Activated T-helper 1 cell treated with anti-CD3 and anti-CD28 coated beads, Interleukin-2, amount 50 U/mL, for 16 hours (primary cell): ENCODE measurements at places on chromosomes 4 and X.

DNA sequence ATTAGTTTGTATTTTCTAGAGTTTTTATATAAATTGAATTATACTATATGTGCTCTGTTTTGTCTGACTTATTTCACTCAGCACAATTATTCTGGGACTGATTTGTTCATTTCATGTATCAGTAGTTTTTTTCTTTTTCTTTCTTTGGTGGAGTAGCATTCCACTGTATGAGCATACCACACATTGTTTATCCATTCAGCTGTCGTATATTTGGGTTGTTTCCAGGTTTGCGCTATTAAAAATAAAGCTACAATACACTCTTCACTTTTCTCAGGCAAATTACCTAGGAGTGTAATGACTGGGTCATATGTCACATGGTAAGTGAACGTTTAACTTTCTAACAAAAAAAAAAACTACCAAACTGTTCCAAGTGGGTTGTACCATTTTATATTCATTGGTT is 9.6 kb upstream of the OTUD4 start:
- DNase-seq = no peak

GRCh38 chr4:6470502-6471306 is 1.7 kb downstream of the PPP2R2C start:
- DNase-seq = no peak

DNA sequence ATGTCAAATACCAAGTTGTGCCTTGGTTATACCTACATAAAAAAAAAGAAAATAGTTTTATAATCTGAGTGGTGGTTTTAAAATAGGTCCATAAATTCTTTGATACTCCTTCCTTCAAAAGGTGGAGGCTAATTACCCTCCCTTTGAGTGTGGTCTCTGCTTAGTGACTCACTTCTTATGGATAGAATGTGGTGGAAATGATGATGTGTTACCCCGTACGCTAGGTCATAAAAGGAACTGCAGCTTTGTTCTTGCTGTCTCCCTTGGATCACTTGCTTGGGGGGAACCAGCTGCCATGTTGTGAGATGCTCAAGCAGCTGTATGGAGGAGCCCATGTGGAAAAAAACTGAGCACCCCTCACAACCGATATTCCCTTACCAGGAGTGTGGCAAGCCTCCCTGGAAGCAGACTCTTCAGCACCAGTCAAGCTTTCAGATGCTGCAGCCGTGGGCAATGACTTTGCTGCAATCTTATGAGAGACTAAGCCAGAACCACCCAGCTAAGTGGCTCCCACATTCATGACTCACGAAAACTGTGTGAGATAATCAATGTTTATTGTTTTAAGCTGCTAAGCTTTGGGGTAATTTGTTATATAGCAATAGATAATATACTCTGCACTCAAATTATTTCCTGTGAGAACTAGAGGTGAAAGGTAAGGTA is 195.0 kb upstream of the GATB start:
- no peak for DNase-seq

DNA sequence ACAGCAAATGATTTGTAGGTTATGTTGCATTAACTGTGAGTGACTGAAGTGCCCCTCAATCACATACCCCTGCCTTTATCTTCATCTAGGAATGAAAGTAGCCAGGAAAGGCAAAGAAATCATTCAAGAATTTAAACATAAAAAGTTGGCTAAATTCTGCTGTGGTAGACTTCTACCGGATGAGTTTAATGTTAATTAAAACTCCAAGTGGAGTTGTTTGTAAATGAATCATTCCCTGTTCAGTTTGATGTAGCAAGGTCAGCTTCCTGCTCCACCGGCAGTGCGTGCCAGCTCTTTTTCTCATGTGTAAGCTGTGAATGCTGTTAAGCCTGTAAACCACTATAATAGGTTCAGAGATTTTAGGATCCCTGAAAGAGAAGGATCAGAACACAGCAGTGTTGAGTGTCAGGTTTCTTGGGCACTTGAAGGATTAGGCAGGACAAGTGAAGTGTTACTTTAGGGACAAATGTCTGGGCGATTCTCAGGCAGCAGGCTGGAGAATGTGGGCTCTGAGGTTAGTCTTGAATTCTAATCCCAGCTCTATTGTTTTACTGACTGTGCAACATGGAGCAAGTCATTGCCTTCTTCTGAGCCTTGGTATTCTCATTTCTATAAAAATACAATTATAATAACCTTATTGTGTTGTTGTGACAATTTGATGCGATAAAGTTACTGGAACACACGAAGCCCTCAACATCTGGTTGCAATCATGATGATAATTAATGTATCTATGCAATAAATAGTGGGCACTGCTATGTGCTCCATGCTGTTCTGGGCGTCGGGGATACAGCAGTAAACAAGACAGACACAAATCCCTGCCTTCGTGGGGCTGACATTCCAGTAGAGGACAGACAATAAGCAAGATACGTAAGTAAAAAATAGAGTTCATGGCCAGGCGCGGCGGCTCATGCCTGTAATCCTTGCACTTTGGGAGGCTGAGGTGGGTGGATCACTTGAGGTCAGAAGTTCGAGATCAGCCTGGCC is 112.0 kb downstream of the SHROOM3 start:
- DNase-seq = no peak

DNA sequence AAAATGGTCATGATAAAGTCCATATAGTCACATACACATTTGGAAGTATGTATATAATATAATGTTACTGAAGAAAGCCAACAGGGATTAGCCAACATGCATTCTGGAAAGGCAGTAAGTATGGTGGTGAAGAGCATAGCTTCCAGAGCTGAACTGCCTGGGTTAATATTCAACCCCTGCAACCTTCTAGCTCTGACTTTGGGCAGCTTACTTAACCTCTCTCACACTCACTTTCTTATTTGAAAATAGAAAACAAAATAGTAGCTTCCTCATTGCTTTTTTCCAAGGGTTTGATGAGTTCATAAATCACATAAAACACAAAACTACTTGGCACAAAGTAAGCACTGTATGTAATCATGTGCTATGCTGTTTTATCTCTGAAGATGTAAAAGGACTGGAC is 216.4 kb downstream of the CHIC2 start:
- no peak for DNase-seq

DNA sequence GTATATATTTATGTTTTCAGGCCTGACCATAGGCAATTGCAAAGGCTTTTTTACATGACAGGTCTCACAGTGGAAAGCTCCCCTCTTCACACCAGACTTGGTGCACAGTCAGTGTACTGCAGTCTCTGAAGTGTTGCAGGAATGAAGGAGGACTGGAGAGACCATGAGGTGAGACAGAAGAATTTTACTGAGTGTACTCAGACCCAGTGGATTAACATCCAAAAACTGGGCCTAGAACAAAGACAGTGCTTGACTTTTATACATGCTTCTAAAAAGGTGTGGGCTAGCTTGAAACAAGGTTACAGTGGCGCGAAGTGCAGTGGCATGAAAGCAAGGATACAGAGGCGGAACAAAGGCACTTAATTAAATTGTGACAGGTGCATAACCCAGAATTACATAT is 822.9 kb downstream of the RAPGEF2 start:
- DNase-seq = no peak

GRCh38 chr4:21226637-21227538 is 526.6 kb downstream of the PACRGL start:
- DNase-seq = no peak

DNA sequence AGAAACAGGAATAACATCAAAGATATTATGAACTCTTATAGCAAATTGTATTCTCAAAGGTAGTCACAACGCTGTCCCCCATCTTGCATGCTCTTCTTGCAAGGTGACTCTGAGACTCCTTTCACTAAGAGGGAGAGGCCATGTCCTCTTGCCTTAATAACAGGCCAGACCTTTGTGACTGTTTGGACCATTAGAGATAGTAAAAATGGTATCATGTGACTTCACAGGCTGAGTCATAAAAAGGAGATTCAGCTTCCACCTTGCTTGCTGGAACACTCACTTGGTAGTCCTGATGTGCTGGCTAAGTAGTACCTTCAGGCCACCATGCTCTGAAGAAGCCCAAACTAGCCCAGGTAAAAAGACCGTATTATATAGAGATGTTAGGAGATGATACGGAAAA is 143.8 kb downstream of the FBXW7 start:
- no peak for DNase-seq
